ENCODE measurements at places on chromosomes 4 and X.

- no peak for DNase-seq
Measured at GRCh38 chrX:16700734-16701133, 11.7 kb downstream of the CTPS2 start.

GRCh38 chrX:40579900-40580536 lies 752 bp upstream of the ATP6AP2 start:
- no peak for DNase-seq

DNA sequence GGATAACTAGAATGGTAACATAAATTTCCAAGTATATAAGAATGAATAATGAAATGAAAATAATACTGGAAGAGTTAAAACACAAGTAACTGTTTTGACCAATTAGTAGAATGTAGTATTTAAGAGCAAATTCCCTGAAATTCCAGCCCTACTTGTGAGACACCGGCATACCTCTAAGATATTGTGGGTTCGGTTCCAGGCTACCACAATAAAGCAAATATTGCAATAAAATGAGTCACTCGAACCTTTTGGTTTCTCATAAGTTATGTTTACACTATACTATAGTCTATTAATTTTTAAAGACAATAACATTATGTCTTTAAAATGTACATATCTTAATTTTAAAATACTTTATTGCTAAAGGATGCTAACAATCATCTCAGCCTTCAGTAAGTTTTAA lies 15.2 kb upstream of the IQCM start:
- no peak for DNase-seq

DNA sequence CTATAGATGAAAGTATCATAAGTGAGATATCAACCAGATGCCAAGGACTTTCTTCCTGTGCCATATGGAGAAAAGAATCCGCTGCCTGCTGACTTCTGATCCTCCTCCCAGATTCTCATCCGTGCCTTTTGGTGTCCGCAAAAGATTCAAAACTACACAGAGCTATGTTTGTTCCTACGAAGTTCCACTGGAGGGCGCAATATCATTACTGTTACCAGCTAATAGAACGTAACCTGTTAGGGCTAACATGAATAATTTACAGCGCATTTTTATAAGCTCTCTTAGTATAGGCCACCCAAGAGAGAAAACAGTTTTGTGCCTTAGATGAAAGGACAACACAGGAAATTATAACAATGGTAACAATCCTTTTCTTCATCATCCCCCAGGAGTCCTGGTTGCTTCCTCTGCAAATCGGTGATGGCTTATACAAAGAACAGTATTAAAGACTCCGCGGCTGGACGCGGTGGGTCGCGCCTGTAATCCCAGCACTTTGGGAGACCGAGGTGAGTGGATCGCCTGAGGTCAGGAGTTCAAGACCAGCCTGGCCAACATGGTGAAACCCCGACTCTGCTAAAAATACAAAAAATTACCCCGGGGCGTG lies 22.8 kb upstream of the CENPVL3 start:
- DNase-seq, result no peak

DNA sequence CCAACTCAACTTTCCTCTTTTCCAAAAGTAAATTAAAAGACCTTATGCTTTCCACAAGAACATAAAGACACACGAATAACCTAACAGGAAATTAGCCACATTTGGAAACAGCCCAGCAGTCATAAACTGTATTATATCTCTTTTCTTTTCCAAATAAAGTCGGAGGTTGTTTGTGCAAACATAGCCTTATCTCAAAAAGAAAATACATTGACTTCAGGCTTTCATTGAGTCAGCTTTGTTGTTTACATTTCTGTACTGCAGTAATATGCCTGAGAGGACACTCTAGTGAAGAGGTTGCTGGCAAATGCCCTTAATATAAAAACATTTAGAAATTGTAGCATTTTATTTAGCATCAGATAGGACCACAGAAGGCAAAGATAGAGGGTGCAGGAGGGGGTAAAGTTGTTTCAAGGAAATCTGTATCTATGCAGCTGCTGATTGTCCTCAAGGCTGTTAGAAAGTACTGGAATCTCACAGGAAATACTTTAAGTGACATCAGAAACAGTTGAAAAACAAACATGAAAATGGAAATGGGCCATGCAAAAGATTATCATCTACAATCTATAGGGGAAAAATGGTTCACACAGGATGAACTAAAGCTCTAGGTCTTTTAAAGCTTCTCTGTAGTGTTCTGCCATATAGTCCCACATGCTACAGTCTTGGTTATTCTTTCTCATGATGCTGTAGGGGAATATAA lies 14.5 kb downstream of the LNX1 start:
- DNase-seq, result no peak
